ENCODE measurements at places on chromosomes 3 and 15. TPM values are rescaled to one million over a fixed set of nuclear protein-coding genes. Genes with fewer than 3 reads are reported as not detected.

GRCh38 chr3:171809611-171809860 is 747 bp downstream of the PLD1 start:
- no peak for DNase-seq

GRCh38 chr3:169764312-169764881 is 463 bp downstream of the TERC start:
- DNase-seq: peak; percentile 64

GRCh38 chr15:51097553-51098330 is 3.0 kb upstream of the TNFAIP8L3 start:
- no peak for DNase-seq

DNA sequence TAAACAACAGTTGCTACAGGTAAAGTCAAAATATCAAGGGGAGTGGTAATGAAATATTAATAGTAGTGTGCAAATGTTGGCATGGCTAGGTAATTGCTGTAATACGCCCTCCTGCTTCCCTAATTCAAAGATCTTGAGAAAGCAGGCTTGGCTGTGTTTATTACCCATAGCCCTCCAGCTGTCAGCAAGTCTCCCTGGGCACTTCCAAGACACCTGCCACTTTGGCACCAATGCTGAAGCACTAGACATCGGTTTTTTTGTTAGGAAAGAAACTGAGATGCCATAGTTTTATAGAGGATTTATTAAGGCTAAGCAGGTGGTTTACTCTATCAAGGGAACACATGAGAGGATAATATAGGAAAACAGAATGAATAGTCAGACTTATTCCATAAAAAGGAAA is 64.4 kb downstream of the P2RY1 start:
- no peak for DNase-seq

GRCh38 chr15:42152196-42152920 is 4.1 kb downstream of the PLA2G4F start:
- DNase-seq: peak; percentile 51

DNA sequence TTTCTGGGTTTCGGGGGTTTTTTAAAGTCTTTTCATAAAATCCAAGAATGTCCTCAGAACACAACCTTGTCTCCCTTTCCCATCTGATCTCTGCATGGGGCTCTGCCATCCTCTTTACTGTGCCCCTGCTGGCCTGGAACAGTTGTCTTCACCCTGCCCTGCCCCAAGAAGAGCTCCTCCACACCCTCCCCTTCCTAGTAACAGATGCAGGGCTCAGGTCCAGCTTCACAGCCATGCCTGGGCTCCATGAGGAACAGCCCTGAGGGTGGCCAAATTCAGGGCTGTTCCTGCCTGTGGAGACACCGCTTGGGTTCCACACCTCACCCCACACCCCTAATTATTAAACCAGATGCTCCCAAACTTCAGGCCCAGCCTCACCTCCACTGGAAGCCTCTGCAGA is 12.9 kb upstream of the ULK3 start:
- DNase-seq: no peak

GRCh38 chr15:69766156-69766555 is 313.5 kb downstream of the RPLP1 start:
- no peak for DNase-seq

DNA sequence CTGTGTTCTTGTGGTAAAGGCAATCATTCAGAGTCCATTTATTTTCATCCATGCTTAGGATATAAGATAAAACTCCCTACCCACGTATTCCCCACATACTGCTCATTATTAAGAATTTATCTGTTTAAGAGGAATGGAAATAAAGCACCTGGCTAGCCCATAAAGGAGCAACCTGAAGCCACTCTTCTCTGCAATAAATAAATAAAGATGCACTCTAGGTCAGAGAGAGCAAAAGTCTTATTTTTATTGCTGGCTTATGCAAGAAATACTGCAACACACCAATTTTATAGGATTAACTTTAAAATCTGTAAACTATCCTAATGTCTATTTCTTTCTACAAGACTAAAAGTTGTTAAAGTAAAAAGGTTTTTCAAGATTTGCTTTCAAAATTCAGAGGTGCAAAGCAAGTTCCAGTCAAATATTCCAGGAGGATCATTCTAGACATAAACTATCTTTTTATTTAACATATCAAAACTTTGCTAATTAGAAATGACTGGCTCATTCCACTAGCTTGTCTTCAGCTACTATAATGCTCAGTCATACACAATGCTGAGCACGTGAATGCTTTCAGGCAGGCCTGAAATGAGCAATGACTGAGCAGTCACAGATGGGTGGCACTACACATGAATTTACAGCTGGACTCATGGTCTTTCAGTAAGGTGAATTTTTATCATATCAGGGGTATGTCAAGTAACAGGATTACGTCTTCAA is 7.1 kb downstream of the TJP1 start:
- DNase-seq: no peak

GRCh38 chr3:149224736-149225594 is 3.3 kb upstream of the CP start:
- DNase-seq: no peak

DNA sequence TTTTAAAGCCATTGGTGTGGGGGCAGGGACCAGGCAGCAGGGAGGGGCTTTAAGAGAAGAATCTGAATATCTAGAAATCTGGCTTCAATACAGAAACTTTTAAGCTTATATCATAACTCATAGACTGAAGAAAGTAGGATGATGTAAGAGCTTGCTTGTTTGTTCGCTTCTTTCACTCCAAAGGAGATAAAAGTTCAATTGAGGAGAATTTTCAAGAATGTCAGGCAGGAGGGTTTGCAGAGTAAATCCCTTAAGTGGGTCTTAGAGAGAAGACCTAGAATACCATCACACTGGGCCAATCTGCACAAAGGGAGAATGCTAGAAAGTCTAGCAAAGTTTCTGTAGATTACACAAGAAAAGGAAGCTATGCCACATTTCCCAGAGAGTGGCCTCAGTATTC is 4.1 kb upstream of the HLTF start:
- no peak for DNase-seq

- no peak for DNase-seq
Observed at GRCh38 chr3:171049861-171050444, 23.4 kb upstream of the SLC2A2 start.

DNA sequence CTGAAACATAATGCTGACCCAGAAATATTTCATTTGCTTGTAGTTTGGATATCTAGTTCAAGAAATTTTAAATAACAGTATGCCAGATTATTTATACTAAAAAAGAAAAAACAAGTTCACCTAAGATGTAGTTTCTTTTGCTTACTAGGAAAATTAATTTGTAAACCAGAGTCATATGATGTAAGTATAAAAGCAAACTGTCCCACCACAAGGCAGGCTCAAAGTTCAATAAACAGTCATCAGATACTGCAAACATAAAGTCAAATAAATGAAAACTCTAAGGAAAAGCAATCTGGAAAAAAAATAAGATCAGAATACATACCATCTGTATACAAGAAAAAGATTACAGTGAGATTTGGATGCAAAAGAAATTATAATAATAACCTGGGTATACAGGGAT is 40.2 kb upstream of the WDR5B start:
- DNase-seq: no peak

GRCh38 chr3:71582612-71583565 is 639 bp downstream of the FOXP1 start:
- DNase-seq: peak; percentile 82

- DNase-seq: no peak
Observed at GRCh38 chr3:85259748-85260147, 301.0 kb downstream of the CADM2 start.

DNA sequence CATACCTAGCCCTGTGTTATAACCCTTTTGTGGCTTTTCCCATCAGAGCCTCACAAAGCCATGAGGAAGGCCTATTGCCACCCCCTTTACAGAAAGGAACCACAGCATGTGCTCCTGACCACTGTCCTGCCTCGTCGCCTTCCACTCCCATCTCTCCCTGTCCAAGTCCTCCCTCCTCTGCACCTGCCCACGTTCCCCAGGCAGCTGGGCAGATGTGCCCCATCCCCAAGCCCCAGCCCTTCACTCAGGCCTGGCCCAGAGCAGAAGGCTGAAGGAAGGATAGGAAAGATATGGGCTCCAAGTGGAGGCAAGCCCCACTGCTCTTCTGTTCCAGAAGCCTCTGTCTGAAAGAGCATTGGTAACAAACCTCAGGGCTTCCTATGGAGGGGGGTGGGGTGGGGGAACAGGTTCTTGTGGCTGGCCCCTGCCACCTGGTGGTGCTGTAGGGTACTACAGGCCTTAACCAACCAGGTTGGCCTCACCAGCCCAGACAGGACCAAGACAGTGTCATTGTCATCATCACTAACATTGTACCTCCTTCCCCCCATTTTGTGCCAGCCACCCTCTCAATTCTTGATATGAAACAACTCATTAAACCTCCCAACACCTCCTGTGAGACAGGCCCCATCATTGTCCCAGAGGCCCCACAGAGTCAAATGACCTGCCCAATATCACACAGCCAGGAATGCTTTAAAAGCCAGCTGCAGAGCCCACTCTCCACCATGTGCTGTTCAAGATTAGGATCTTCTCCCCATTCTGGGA is 10.0 kb downstream of the POC1A start:
- peak; percentile 83 for DNase-seq

DNA sequence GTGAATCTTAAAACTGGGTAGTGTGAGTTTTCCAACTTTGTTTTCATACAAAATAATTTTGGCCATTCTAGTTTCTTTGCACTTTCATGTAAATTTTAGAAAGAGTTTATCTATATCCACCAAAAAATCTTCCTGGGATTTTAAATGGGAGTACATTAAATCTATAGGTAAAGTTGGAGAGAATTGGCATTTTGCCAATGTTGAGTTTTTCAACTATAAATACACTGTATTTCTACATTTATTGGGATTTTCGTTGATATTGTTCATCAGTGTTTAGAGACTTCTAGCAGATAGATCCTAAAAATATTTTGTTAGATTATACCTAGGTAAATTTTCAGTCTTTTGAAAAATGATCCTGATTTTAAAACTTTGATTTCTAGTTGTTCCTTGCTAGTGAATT is 83.1 kb upstream of the CCDC54 start:
- no peak for DNase-seq

- DNase-seq: no peak
Observed at GRCh38 chr3:186551387-186551786, 7.2 kb upstream of the CRYGS start.

DNA sequence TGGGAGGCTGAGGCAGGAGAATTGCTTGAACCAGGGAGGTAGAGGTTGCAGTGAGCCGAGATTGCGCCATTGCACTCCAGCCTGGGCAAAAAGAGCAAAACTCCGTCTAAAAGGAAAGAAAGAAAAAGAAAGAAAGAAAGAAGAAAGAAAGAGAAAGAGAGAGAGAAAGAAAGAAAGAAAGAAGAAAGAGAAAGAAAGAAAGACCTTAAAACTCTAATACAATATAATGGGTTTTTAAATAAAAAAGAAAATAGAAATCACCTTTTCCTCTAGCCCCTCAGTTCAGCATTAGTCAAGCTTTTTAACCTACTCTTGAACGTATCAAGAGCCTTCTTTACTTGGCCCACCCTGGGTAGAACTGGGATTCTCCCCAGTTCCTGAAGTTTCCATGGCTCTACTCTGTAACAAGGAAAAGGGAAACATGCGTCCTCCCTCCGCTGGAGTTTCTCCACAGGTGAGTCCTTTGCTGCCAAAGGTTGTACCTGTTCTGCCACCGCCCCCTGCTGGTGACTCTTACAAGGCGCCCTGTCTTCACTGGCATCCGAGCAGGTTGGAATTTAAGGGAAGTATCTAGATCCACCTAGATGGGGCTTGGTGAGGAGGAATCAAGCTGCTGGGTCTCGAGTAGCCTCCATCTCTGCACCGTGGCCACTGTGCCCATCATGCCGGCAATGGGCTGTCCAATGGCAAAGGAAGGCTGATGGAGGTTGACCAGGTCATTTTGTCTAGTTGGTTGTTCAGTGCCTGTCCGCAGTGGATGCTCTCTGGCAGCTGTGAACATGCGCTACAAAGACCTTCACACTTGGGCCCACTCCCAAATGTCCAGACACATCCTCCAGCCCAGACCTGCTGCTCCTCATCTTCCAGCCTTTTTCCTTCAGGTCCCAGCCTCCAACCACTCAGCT is 20.6 kb upstream of the EPHB3 start:
- peak; percentile 37 for DNase-seq

DNA sequence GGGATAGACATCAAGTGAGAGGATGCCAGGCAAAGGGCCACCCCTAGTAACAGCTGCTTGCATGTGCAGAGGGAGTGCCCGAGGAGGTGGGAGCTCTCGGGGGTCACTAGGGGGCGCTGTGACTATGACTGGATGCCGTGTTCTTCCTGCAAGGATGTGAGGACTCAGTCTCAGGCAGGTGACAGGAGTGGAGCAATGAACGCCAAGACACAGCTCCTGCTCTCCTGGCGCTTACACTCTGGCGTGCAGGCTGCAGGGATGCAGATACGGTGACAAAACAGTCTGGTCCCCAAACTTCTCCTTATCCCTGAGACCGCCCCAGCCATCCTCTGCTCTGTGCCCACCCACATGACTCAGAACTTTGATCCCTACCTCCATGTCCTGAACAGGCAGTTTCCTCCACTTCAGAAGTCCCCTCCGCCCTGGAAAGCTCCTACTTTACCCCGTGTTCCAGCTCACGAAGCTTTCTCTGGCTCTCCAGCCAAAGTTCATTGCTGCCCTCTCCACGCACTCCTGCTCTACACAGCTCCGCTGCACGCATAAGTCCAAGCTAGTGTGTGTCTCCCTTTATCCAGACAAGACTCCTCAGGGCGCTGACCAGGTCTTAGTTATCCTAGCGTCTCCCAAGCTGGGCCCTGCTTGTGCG is 14.7 kb downstream of the RHOV start:
- DNase-seq: peak; percentile 68

- no peak for DNase-seq
Observed at GRCh38 chr15:69098771-69099170, 61.7 kb upstream of the GLCE start.

- DNase-seq: peak; percentile 3
Observed at GRCh38 chr3:126126811-126127431, 43.0 kb upstream of the SLC41A3 start.

- DNase-seq: no peak
Observed at GRCh38 chr3:178875157-178875556, 196.5 kb downstream of the ZMAT3 start.

- DNase-seq: no peak
Observed at GRCh38 chr15:65991721-65992483, 122.6 kb downstream of the RAB11A start.

GRCh38 chr15:33086500-33087121 is 107.9 kb downstream of the FMN1 start:
- DNase-seq: no peak

DNA sequence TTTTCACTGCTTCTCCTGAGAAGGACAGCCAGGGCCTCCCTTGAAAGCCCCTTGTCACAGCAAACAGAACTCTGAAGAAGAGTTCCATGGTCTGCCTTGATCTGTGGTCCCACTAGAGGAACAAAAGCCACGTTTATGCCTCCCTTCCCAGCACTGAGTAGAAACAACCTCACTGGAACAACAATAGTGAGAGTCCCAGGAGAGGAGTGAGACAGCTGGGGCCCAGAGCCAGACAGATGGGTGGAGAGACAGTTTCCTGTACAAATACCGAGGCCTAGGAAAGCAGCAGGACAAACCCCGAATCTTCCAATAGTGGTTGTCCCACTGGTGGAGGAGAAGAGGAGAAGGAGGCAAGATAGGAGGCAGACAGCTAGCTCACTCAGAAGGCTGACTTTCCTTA is 106.1 kb downstream of the WDR76 start:
- peak; percentile 64 for DNase-seq

Gene TPRG1
- 10.4 TPM for total RNA-seq

Gene HIGD2B
- total RNA-seq: not detected

Gene DOCK3
- total RNA-seq: 0.87 TPM

Gene FANCD2OS
- not detected for total RNA-seq

Gene CPN2
- total RNA-seq: 0.13 TPM

Gene CCR2
- 0.23 TPM for total RNA-seq

Gene SELENOK
- total RNA-seq: 49.3 TPM

Gene FGD5
- total RNA-seq: 10.6 TPM

Gene BNC1
- 0.26 TPM for total RNA-seq

Gene CHRNA5
- 0.71 TPM for total RNA-seq
